ENCODE measurements at places on chromosomes 5 and 9.

DNA sequence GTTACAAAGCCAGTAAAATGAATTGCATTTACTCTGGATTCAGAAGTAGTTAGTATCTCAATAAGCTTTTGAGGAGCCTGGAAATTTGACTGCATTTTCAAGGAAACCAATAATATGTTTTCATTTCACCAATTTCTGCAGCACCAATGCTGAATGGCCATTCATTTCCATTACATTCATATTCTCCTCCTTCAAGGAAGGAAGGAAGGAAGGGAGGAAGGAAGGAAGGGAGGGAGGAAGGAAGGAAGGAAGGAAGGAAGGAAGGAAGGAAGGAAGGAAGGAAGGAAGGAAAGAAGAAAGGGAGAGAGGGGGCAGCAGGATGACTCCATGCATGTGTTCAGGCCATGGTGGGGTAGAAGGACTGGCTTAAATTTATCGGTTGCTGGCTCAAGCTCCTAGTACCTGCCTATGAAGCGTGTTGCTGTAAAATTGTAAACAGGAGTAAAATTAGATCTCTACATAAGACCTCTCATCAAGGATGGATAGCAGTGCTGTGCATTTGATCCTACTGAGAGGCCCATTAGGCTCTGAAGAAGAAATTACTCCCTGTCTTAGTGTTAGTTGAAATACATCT, 498.8 kb upstream of the TNC start:
- DNase-seq, result no peak

- DNase-seq, result no peak
Observed at GRCh38 chr9:85151741-85152140, 482.2 kb downstream of the NTRK2 start.

DNA sequence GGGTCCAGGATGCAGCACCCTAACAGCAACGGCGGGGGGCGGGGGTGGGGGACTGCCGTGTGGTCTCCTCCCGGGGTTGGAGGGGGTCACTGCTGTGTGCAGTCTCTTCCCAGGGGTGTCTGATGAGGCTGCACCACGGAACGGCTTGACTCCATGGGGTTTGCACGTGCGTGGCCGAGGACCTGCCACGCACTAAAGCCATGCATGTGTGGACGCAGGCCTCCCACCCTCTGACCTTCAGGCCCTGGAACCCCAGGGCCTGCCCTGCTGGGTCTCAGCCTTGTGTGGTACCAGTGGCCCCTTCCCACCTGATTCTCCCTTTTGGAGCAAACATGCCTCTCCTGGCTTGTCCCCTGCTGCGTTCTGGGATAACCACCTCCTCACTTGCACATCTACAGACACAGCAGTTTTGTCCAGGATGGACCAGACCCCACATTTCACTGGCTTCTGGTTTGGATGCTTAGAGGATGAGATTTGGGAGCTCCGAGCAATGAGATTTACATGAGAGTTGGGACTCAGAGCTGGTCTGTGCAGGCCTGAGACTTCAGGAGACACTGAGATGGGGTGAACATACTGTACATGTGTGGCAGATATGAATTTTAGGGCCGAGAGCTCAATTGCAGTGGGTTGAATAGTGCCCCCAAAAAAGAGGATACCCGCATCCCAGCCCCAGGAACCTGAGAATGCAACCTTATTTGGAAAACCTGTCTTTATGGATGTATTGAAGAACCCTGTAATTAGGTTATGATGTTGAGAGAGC, 45.8 kb downstream of the SLC12A7 start:
- DNase-seq, result no peak

- DNase-seq, result no peak
Observed at GRCh38 chr9:129720181-129720864, 32.5 kb downstream of the PTGES start.

- DNase-seq, result no peak
Observed at GRCh38 chr9:135907431-135908092, at the start of gene CAMSAP1. CAMSAP1 (minus strand) TSS chr9:135907546; CDS start chr9:135907159, 387 bp downstream.

DNA sequence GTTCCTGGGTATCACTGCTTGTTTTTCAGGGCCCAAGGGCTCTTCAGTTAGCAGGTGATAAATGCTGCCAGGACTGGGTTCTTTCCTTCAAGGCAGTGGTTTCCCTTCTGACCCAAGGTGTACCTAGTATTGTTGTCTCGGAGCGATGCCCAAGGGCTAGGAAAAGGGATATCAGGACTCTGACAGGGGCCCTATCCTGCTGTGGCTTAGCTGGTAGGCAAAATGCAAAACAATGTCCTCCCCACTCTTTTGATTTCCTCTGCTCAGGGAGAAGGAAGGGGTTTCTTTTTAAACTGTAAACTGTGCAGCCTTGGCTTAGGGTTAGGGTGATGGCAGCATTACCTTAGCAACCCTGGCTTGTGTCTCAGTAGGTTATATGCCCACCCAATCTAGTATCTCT, 508.8 kb upstream of the CTNND2 start:
- no peak for DNase-seq

- no peak for DNase-seq
Observed at GRCh38 chr5:169248550-169248949, 52.4 kb downstream of the SLIT3 start.

DNA sequence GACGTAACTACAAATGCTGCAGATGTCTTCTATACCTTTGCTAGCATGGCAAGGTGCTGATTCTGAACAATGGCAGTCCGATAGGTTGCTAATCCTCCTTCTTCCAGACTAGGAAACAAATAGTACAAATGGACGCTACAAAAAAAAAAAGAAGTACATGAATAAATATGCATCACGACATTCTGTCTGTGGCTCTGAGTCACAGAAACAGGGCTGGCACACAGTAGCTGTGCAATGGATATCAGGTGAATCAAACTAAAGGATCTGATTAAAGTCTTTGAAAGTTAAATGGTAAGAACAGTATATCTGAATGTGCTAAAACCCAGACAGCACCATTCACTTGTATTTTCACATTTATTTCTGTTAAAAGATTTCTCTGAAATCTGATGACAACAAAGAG, 96.2 kb downstream of the DROSHA start:
- DNase-seq, result no peak

DNA sequence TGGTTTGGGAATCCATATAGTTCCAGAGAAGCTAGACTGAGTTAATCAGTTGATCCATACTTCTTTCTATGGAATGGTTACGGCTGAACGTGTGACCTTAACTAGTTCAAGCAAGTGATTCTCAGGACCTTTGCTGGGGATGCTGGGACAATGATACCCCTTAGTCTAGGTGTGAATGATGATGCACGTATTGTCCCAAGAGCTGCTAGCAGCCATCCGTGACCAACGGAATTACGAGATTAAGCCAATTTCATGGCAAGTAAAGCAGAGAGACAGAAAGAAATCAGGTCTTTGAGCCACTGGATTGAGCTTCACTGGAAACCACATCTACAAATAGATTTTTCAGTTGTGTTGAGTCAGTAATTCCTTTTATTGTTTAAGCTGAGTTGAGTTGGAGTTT, 99.2 kb upstream of the LIFR start:
- no peak for DNase-seq

GRCh38 chr5:132256086-132256782, 1.3 kb upstream of the PDLIM4 start:
- no peak for DNase-seq

DNA sequence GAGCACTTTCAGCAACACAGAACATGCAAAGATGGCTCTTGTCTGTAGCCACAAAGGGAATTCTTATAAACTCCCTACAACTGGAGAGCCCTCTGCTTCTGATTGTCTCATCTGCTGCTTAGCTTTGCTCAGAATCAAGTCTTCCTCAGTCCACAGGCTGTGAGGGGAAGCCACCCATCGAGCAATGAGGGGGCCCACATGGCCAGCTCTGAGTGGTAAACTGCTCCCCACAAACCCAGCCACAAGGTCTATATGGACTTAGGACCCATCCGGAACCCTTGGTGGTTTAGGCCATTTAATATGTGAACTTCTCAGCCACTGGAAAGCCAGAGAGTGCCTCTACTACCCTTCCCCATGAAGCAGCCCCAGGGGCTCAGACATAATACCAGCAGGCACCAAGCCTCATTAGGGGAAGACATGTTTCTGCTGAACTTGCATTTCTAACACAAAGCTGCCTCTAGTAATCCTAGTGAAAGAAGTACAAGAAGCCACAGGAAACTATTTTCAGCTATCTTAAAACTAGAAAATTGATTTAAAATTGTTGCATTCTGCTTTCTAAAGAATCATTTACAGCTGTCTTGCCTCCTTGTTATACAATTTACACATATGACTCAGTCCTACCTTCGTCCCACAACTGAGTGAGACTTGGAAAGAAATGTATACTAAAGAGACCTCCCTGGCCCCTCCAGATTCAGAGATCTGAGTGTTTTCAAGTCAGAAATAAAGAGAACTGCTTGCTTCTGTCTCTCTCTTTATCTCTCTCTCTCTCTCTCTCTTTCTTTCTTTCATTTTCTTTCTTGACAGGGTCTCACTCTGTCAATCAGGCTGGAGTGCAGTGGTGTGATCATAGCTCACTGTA, 90.2 kb downstream of the ESM1 start:
- DNase-seq, result no peak

DNA sequence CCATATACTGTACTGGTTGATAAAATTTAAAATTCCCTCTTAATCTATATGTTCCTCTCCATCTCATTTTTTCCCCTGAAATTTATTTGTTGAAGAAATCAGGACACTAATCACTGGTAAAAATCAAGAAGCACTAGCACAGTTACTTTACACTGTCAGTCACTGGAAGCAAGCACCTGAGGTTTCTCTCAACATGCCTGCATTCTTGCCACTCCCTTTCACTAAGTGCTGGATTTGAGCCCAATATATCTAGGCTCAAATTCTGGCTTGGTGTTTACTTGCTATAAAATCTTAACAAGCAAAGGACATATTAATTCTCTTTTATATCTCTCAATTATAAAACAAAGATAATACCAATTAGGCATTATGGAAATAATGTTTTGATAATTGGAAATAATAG, 58.6 kb downstream of the DIAPH1 start:
- DNase-seq, result no peak

Data from glomerular endothelial cell (primary cell).